Naive thymus-derived CD8-positive, alpha-beta T cell (primary cell): ENCODE measurements at places on chromosomes 6 and 20.

- peak; percentile 8 for DNase-seq
These were observed 114.1 kb downstream of the ERMARD start for GRCh38 chr6:169865346-169866139.

- peak; percentile 70 for DNase-seq
These were observed 14.7 kb downstream of the HLA-F start for GRCh38 chr6:29737707-29738630.

GRCh38 chr6:167290786-167291622 lies at the start of gene UNC93A:
Gene UNC93A (plus strand): TSS chr6:167291315. CDS start chr6:167291490, 175 bp downstream.
- no peak for DNase-seq

- no peak for DNase-seq
These were observed 21.5 kb downstream of the SYNJ2 start for GRCh38 chr6:158002951-158003853.

DNA sequence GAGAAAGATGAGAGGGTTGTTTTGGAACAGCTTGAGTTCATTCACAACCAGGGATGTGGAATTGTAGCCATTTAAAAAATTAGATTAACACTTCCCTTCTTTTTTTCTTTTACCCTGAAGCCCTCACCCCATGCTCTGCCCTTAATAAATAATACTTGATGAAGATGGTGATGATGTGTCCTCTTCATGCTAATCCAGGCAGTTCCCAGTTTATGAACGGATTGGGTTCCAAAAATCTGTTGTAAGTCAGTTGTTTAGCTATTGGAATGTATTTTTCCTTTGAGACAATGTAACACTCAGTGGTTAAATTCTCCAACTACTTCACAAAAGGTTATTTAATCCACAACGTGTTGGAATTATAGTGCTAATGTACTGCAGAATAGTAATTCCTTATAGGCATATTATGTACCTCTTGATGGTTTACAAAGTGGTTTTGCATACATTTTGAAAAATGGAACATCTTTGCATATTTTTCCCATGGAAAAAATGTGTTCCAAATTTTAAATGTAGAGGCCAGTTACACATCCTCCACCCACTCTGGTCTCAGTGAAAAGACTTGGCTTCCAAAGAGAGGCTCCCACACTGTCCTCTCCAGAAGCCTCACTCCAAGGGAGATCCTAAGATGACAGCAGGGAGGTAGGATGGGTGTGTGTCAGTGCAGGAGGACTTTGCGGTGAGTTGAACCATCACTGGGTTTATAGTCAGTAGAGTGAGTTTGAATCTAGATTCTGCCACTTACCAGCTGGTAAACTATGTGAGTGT lies 45.8 kb upstream of the CEP162 start:
- DNase-seq = no peak

DNA sequence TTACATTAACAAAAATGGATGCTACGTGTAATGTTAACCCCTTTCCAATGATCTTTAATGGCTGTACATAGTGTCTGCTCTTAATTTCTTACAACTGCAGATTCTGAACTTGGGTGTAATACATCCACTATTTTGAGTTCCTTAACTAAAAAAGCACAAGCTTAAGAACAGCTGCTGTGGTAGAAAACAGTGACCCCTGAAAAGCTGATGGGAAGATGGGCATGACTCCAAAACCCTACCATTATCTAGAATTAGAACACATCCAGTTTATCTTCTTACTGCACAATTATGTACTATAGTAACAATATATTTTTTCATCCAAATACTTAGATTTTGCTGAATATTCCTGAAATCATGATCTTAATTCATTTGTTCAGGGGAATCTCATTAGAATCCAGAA lies 49.3 kb downstream of the LYRM4 start:
- DNase-seq = no peak

DNA sequence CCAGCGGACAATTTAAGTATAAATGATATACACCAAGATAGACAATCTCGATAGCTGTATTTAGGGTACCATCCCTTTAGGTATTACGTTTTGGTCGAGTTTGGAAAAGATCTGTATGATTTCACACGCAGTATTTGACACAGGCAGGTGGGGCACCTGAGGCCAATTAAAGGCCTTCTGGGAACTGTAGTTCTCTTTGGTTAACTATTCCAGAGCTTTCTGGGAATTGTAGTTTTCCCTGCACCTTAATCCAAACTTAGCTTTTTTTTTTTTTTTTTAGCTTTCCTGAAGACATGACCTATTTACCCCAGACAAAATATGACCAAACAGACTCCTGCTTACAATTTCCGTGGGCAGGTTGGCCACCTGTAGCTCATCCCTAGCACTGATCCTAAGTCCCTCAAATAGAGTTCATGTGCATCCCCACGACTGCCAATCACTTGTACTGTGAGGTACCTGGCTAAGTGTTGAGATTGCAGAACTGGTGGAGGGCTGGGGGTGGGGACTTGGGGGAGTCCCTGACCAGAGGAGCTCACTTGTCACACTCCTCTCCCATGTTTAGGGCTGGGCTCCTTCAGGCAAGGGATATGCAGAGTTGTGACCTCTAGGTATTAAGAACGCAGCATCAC lies 999 bp upstream of the EHMT2 start:
- DNase-seq = peak; percentile 37

- no peak for DNase-seq
These were observed 14.4 kb downstream of the KCNQ5 start for GRCh38 chr6:72636215-72636614.

DNA sequence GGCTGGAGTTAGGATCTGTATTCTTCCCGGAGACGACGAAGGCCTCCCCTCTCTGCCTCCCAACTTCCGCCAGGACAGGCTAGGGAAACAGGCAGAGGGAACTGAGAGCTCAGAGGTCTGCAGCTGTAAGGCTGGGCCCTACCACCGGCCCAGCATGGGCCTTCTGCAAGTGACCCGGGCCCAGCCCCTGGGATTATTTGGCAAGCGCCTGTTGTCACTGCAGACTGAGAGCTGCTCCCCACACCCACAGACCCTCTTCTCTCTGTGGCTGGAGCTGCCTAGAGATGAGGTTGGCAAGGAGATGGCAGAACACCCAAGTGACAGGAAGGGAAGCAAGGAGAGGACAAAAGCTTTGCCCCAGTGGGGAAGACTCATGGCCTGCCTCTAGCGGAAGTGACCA lies 212.6 kb downstream of the ZDHHC14 start:
- DNase-seq = no peak
